H54 (cell line): ENCODE measurements at places on chromosomes 3 and 15.

GRCh38 chr15:34900748-34901147 is 68.8 kb downstream of the AQR start:
- no peak for DNase-seq

DNA sequence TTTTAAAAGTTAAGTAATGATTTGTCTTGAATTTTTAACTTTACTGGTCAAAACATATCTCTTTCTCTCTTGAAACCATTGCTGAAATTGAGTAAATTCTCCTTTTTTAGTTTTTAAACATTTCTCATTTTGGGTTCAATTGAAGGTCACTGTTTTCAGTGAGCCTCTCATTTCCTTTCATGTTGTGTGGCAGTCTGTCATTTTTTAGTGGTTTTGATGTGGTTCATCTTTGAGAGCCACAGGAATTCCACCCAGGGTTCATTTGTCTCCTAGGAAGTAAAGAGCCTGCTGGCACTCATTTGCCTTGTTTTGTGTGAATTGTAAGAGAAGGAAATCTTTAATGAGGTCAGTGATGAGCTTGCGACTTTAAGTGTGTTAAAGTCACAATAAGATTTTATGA is 10.4 kb downstream of the CLDN11 start:
- DNase-seq = no peak

- DNase-seq = no peak
Measured at GRCh38 chr3:185210621-185211142, 43.2 kb downstream of the EHHADH start.

DNA sequence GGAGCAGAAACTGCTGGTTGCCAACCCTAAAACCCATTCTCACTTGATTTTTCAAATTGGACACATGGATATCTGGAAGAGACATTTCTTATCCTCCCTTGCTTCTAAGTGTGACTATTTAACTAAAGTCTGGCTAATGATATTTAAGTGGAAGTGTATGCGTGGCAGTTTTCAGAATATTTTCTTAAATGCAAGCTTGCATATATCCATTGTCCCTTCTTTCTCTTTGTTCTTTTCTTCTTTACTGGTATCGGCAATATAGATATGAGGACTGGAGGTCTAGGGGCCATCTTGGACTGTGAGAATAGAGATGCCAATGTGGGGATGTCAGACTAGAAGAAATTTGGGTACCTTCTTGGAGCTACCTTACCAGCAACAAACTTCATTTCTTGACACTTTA is 364.3 kb upstream of the DPH6 start:
- DNase-seq = no peak

GRCh38 chr3:157220211-157220610 is 60.3 kb upstream of the CCNL1 start:
- DNase-seq = no peak
